ENCODE measurements at places on chromosomes 4 and X. TPM values are rescaled to one million over a fixed set of nuclear protein-coding genes. Genes with fewer than 3 reads are reported as not detected.

Gene FATE1
- total RNA-seq = not detected

Gene XAGE1B
- not detected for total RNA-seq

Gene HTR2C
- 1.3 TPM for total RNA-seq

Gene CAPN6
- 7.4 TPM for total RNA-seq

Gene SPARCL1
- 0.17 TPM for total RNA-seq
